ENCODE measurements at places on chromosomes 5 and 9.

DNA sequence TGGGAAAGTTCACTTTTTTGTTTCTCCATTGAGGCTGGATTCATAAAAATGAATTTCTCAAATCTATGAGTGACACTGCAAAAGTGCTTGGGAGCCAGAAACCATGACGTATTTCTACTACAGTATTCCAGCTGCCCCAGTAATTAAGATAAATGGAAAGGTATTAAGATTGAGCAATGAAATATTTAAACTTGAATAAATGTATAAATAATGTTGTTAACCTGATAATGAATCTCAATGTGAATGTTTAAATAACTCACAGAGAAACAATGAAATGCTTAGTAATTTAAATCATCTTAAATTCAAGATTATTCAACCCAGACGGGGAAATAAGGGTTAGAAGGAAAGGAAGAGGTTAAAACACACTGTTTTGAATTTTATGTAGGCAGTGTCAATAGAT is 11.2 kb upstream of the SRP19 start:
- DNase-seq, result no peak

GRCh38 chr5:33841891-33842290 is 49.9 kb downstream of the ADAMTS12 start:
- no peak for DNase-seq

DNA sequence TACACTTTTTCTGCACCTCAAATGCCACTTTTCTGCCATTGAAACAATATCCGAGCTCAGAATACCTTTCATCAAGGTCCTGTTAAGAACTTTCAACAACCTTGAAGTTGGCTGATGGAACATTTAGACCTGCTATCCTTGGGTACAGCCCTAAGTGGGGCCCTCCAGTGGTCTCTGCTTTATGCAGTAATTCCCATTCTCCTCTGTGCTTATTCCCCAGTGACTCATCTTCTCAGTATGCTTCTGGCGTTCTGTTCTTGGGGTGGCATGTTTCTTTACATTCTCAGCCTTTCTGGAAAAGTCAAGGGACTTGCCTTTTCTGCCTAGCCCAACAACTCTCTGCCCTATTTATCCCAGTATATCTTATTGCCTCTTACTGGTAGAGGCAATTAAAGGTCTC is 7.1 kb downstream of the ANP32B start:
- no peak for DNase-seq

DNA sequence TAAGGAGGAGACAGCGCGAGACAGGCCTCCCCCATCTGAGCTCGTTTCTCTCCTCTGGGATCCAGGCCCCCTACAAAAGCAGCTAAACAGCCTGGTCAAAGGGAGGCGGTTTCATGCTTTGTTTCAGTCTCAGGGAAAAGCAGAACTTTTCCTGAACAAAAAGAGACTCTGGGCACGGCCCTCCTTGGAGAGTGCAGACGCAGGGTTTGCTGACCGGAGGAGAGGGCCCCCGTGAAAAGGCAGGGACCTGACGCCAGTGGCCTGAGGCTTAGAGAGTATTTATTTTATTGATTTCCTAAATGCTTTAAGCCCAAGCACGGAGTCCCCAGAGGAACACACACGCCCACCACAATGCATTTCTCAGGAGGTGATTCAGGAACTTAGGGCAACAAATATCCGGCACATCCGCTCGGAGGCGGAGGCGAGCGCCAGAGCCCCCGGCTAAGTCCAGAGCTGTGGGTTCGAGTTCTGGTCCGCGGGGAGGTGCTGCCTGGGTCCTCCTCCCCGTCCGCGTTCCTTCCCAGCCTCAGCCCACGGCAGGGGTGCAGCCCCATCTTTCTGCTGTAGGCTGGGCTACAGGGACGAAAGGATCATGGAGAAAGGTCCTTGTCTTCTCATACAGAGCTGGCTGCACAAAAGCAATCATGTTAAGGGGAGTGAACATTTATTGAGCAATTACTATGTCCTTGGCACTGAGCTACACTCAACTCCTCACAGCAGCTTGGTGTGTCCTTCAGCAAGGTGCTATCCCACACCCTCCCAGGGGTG is 40.0 kb downstream of the PTGES start:
- no peak for DNase-seq

DNA sequence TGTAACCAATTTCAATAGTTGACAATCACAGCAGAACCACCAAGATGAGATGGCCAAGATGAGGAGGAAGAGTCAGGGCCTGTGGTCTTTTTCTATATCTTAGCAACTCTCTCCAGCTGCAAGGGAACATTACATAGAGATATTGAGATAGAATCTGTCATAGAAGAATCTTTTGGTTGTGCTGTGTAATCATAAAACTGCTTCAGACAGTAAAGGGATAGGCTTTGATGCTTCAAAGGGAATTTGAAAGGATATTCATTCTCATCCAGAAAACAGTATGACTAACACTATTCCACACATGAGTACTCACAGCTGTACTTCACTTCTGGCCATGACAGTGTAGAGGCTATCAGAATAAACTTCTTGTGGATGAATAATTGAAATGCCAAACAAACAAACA is 145.9 kb downstream of the YIPF5 start:
- DNase-seq, result no peak

- DNase-seq, result no peak
Measured at GRCh38 chr9:120982836-120983235, 56.2 kb upstream of the TRAF1 start.

GRCh38 chr9:96363175-96363967 is 20.1 kb downstream of the SLC35D2 start:
- no peak for DNase-seq

GRCh38 chr5:56339732-56340131 is 106.6 kb upstream of the ANKRD55 start:
- no peak for DNase-seq

DNA sequence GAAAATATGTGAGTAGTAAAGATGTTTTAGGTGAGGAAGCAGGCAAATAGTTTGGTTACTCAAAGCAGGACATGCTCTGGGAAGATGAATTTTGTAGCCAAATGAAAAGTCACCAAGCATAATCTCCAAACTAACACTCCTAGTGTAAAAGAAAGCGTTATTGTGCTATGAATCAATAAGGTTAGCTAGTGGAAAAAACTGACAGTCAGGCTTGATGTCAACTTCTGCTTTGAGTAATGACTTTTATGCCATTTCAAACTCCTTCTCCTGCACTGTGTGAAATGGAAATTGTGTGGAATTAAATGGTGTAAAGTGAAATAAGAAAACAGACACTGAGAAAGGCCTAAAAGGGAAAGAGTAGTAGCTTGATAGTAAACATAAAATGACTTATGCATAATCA is 637.2 kb upstream of the DMAC1 start:
- DNase-seq, result no peak

DNA sequence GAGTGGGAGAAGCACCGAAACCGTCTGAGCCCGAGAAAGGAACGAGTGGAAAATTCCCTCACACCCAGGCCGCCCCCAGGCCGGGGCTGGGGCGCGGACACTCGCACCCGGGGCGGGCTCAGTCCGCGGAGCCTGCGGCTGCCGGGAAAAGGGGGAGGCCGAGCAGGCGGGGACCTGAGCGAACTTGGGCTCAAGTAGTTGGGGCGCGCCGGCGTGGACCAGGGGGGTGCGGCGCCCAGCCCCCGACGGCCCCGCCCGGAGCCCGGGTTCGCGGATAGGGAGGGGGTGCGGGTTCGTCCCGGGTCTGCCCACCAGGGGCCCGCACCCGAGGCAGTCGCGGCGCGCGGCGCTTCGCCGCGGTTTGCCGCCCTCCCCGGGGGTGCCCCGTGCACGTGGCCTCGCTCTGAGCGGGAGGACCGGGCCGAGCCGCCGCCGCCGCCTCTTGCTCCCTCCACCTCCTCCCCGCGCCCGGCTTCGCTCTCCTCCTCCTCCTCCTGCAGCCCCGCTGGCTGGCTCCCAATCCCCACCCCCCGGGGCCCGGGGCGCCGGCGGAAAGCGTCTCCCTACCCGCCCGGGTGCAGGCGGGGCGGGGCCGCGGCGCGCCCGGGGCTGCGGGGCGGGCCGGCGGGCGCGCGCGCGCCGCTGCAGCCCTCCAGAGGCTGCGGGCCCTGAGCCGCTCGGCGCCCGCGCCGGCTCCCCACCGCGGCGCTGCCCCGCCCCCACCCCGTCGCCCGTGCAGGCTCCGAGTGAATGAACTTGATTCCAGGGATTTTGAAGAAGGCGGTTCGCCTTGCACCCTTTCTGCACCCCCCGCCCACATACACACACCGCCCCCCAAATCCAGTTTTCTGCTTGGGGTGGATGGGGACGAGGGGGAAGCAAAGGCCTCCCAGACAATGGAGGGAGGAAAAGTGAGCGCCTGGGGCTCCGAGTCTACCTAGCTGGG is 1.3 kb upstream of the NFIB start:
- DNase-seq, result peak; percentile 17

DNA sequence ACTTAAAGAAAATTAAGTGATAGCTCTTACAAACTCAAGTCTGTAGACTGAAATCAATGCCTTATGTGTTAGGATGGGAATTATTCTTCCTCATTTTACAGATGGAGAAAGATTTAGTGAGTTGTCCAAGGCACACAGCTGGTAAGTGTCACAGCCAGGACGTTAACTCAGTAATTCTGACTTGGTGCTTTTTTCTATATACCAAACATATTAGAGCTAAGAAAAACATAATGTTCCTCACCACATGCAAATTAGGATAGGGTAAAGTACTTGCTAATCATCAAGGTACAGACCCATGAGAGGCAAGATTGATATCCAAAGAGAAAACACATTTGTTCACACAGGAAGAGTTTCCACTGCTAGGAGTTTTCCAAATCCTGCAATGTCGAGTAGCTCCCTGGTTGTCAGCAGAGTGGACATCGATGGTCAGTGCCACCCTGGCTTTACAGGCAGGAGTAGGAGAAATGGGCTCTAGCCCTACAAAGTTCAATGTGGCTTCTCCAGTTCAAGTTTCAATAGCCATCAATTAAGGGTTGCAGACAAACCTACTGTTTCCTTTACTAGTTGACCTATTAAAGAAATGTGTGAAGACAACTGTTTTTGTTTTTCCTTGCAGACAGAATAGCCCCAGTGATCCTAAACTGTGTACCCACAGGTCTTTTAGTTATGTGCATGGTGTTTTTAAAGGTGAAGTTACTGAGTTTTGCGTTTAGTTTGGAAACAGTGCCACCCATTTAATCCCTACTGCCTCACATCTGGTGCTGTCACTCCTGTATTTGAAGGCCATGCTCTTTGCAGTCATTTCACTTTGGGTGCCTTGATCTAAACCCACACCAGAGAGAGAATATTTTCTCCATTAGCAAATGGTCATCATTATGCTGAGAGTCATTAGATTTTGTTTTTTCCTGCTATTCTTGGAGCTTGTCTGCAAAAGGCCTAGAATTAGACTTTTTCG is 460.8 kb upstream of the SMARCA2 start:
- DNase-seq, result no peak

GRCh38 chr5:142576303-142576702 is 109.6 kb downstream of the FGF1 start:
- DNase-seq, result no peak

DNA sequence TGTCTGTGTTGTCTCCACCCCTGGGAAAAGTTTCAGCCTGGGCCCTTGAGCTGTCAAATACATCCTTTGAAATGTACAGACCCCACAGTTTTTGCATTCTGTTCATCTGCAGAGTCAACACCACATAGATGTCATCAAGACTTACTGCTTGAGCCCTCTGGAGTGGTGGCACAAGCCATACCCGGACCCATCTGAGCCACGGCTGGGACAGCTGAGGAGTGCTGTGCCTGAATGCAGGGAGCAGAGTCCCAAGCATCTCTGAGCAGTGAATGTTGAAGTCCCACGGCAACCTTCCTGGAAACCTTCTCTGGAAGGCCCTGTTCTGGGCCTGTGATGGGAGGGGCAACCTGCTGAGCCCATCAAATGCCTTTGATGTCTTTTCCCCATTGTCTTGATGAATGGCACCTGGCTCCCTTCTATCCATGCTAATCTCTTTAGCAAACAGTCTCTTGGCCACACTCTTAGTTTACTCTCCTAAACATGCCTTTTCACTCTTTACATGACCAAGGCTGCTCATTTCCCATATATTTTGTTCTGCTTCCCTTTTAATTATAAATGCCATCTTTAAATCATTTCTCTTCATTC is 92.5 kb downstream of the ATPSCKMT start:
- DNase-seq, result no peak

DNA sequence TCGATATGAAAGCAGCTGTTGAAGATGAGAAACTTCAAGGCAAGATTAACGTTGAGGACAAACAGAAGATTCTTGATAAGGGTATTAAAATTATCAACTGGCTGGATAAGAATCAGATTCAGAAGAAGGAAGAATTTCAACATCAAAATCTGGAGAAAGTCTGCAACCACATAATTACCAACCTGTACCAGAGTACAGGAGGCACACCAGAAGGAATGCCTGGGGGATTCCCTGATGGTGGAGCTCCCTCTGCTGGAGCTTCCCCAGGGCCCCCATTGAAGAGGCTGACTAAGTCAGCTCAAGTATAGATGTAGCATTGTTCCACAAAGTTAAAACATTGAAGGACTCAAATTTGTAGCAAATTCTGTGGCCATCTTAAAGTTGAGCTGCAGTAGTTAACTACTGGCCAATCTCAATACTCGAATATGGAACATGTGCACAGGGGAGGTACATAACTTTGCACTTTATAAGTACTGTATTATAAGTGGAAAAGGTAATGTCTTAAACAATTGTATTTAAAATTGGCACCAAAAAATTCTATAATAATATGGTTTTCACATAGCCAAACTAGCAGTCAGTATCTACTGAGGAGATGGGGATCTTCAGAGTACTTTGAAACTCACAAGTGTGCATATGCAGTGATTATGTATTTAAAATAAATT is 237.5 kb downstream of the CHSY3 start:
- no peak for DNase-seq

DNA sequence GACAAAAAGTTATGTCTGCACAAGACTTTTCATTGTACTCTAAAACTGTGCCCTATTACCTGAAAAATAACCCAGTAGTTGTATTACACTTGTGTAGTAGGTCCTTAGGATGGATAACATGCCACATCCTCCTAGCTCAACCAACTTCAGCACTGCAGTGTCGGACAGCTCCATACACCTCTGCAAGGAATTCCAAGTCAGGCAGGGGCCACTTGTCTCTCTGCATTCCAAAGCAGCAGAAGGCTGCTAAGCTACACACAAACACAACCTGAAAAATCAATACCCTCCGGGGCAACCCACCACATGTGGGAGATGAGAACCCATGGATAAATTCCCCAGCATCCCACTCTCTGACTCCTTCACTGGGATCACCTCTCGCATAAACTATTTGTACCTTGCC is 50.2 kb downstream of the MED10 start:
- DNase-seq, result no peak

DNA sequence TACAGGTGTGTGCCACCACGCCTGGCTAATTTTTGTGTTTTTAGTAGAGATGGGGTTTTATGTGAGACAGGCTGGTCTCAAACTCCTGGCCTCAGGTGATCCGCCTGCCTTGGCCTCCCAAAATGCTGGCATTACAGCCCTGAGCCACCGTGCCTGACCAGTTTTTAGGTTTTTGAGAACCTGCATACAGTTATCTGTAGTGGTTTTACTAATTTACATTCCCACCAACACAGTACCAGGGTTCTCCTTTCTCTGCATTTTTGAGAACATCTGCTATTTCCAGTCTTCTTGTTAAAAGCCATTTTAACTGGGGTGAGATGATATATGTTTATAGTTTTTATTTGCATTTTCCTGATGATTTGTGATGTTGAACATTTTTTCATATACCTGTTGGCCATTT is 12.8 kb downstream of the DMXL1 start:
- no peak for DNase-seq

- DNase-seq, result no peak
Measured at GRCh38 chr5:130034566-130035210, 130.4 kb downstream of the CHSY3 start.

All from CD4-positive, alpha-beta T cell (primary cell).